ENCODE measurements at places on chromosomes 3 and 15.

- no peak for DNase-seq
Measured at GRCh38 chr3:30268288-30268687, 338.1 kb upstream of the TGFBR2 start.

DNA sequence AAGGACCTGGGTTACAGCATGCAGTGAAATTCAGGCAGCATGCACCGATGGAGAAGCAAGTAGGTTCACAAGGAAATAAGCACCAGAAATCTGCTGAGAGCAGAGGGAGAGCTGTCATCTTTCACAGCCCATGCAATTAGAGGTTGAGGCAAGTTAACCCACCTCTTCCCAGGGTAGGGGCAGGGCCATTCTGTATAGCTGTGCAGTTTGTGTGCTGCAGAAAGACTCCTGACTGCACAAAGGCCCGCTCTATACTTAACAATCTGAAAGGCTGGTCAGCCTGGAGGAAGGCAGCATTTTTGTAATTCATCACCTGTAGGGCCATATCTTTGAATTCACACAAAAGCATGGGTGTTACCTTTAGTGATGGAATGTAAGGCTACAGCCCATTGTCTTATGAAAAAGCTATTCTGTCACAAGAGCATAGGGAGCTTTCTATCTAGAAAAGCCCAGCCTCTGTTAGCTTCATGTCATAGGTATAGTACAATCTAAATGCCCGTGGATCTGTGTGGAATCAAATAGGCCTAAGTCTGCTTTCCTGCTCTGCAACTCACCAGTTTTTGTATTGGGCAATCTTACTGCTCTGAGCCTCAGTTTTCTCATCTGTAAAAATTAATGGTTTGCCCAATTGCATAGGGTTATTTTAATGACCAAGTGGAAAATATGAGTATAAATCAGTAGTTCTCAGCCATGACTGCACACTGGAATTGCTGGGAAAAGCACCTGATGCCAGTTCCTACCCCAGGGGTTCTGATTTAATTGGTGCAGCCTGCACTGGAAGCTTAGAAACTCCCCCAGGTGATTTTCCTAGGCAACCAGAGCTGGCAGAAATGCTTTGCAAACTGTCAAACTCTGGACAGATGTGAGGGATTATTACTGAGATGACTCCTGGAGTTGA is 65.2 kb downstream of the ATP13A5 start:
- no peak for DNase-seq

DNA sequence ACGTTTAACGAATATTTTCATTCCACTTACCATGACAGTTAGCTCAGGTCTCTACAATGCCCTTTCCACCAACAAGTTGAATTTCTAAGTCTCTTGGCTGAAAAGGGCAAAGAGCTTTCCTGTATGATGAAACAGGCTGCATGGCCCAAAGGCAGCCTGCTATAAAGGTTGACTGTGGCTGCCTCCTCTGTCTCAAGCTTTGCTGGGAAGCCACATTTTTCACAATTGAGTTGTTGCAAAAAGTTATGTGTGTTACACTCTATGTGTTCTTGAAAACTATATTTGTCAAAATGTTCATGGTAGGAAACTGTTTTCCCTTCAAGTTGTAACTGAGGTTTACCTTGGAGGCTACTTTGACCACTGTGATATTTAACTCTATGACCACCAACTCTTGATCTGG is 49.5 kb downstream of the DZIP1L start:
- no peak for DNase-seq

DNA sequence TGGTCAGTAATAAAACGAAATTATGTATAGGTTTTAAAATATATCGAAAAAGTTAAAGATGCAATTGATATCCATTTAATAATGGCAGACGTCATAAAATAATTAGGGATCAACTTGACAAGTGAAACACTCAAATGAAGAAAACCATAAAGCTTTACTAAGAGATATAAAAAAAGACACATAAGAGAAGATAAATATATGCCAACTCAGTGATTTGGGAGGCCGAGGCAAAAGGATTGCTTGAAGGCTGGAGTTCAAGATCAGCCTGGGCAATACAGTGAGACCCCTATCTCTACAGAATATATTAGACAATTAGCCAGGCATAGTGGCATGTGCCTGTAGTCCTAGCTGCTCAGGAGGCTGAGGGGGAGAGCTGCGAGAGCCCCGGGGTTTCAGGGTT is 190.5 kb downstream of the SV2B start:
- DNase-seq, result no peak

- no peak for DNase-seq
Measured at GRCh38 chr15:41886741-41887140, 7.1 kb downstream of the SPTBN5 start.

DNA sequence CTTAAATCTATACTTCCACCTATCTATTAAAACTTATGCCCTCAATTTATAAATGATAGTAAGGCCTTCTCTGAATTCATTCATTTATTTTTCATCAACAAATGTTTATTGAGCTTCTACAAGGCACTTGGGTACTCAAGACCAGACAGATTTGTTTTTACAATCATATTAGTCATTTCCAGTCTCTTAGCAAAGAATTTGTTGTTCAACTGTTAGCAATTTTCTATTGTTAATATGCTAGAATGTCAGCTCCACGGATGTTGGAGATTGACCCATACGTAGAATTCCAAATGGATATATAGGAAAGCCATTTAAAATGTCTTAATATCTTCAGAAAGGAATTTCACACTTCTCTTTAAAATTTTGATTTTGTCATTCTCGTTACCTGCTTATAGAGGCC is 36.7 kb downstream of the ZBTB38 start:
- DNase-seq, result no peak

All from CD4-positive, alpha-beta T cell treated with Interleukin-17A for 1 hour (primary cell).